ENCODE measurements at places on chromosomes 7 and 10.

- no peak overlapping the region for H3K27ac ChIP-seq
- H3K4me3 ChIP-seq, result no peak overlapping the region
These were observed 551.4 kb downstream of the LRMDA start for GRCh38 chr10:75982611-75983369.

DNA sequence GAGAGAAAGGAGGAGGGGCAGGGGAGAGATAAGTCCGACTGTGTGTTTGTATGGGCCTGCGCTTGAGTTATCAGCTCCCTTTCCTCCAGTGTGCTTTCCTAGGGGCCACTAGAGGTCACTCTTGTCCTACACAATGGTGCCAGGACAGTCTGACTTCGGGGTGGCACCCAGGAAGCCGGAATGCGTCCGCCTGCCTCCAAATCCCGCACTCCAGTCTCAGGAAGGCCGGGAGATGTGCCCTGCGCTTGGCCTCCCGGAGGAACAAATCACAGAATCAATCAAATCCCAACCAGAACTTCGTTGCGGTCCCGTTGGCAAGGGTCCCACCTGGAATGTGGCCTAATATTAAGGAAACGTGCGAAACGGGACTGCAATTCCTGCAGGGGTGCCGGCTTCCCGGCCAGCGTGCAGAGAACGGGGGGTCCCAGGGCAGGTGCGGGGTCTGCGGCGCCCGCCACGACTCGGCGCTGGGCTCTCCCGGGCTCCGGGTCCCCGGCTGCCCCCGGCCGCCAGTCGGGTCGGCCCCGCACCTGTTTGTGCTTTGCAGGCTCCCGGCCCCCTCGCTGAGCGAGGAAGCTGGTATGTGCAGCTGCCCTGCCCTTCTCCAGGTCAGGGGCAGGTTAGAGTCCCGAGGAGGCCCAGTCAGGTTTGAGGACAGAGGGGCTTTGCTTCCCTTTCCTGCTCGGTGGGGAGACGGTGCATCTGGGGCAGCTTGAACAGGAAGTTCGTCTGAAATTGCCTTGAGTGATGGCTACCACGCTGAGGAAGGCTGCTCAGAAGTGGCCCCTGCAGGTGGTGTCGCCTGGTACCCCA lies 21.0 kb upstream of the HPS1 start:
- DNase-seq, result no peak
- H3K27me3 ChIP-seq, result no peaks in the 10 kb centered on the region
- no peaks in the 10 kb centered on the region for H3K36me3 ChIP-seq
- peaks cover 6% of the 10 kb centered on the region for H3K4me1 ChIP-seq
- no peak overlapping the region for H3K27ac ChIP-seq
- peak overlapping the region; percentile 83 for H3K4me3 ChIP-seq

DNA sequence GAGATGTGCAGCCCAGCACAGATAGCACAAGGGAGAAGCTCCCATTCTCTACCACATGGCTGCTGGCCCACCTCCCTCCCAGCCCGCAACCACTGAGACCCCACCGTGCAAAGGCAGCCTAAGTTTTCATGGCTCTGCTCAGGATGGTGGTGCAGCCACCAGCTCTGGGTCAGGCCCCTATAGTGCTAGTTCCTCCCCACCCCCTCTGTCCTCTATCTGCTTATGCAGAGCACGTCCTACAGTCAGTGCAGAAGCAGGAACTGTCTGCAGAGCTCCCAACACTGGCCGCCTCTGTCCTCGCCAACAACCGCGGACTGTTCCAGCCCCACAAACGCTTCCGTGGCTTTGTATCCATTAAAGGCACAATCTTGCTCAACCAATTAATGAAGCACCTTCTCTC lies 278.9 kb downstream of the GRID1 start:
- no peak overlapping the region for H3K4me3 ChIP-seq
- no peaks in the 10 kb centered on the region for H3K36me3 ChIP-seq
- no peaks in the 10 kb centered on the region for H3K4me1 ChIP-seq
- no peak for DNase-seq

GRCh38 chr7:148026713-148027112 lies 563.9 kb upstream of the C7orf33 start:
- H3K4me3 ChIP-seq, result no peak overlapping the region
- DNase-seq, result no peak
- no peaks in the 10 kb centered on the region for H3K27me3 ChIP-seq

DNA sequence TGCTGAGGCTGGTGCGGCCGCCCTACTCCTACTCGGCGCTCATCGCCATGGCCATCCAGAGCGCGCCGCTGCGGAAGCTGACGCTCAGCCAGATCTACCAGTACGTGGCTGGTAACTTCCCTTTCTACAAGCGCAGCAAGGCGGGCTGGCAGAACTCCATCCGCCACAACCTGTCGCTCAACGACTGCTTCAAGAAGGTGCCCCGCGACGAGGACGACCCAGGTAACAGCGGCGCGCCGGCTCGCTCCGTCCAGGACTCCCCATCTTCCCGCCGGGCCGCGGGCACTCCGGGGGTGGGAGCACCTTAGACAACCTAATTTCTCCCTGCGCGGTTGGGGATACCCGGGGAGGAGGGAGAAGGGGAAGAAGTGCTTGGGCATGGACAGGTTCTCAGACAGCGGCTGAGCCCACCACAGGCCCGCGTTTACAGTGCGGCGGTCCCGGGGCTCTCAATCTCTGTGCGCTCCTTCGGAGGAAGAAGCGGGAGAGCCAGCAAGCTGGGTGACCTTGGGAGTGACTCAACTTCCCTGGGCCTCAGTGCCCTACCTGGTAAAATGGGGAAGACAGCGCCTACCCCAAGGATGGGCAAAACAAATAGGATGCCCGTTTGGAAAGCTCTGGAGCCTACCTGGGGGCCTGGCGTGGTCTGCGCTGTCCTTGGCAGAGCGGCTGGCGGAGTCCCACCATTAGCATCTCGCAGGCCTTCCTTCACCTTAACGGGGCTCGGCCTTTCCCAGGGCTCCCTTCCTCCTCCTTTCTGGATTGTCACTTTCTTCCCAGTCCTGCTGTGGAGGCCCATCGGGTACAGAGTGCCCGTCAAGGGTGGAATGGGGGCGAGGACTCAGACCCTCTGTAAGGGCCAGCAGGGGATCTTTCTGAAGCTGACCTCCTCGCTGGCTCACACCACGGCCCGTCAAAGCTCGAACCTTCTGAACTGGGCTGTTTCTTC lies 852 bp downstream of the FOXI2 start:
- H3K36me3 ChIP-seq, result no peaks in the 10 kb centered on the region
- H3K27ac ChIP-seq, result no peak overlapping the region
- no peaks in the 10 kb centered on the region for H3K27me3 ChIP-seq
- H3K4me3 ChIP-seq, result no peak overlapping the region
- no peaks in the 10 kb centered on the region for H3K4me1 ChIP-seq

- H3K27me3 ChIP-seq, result no peaks in the 10 kb centered on the region
- no peaks in the 10 kb centered on the region for H3K36me3 ChIP-seq
- no peak for DNase-seq
- no peak overlapping the region for H3K27ac ChIP-seq
- no peak overlapping the region for H3K4me3 ChIP-seq
- H3K4me1 ChIP-seq, result peaks cover 17% of the 10 kb centered on the region
These were observed 198.1 kb upstream of the KLF14 start for GRCh38 chr7:130932088-130932487.

- H3K4me3 ChIP-seq, result no peak overlapping the region
- H3K4me1 ChIP-seq, result no peaks in the 10 kb centered on the region
- no peak overlapping the region for H3K27ac ChIP-seq
These were observed 222.9 kb downstream of the MTERF1 start for GRCh38 chr7:91657483-91658071.

DNA sequence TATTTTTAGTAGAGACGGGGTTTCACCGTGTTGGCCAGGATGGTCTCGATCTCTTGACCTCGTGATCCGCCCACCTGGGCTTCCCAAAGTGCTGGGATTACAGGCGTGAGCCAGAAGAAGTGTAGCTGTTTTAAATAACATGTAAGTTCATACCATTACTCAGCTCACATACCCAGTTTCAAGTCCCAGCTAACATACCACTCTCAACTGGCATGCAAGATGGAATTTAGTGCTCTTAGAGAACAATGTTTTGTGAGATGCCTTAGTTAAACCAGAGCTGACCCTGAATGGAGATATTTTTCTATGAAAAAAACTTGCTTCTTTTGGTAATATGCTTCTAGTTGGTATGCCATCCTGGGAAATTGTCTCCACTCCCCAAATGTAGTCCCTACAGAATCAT lies 37.3 kb downstream of the HBP1 start:
- no peak overlapping the region for H3K27ac ChIP-seq
- peaks cover 26% of the 10 kb centered on the region for H3K36me3 ChIP-seq
- peaks cover 24% of the 10 kb centered on the region for H3K4me1 ChIP-seq
- H3K4me3 ChIP-seq, result no peak overlapping the region
- no peak for DNase-seq

- H3K36me3 ChIP-seq, result no peaks in the 10 kb centered on the region
- H3K27ac ChIP-seq, result no peak overlapping the region
These were observed 108.5 kb downstream of the FAM107B start for GRCh38 chr10:14665865-14666857.

DNA sequence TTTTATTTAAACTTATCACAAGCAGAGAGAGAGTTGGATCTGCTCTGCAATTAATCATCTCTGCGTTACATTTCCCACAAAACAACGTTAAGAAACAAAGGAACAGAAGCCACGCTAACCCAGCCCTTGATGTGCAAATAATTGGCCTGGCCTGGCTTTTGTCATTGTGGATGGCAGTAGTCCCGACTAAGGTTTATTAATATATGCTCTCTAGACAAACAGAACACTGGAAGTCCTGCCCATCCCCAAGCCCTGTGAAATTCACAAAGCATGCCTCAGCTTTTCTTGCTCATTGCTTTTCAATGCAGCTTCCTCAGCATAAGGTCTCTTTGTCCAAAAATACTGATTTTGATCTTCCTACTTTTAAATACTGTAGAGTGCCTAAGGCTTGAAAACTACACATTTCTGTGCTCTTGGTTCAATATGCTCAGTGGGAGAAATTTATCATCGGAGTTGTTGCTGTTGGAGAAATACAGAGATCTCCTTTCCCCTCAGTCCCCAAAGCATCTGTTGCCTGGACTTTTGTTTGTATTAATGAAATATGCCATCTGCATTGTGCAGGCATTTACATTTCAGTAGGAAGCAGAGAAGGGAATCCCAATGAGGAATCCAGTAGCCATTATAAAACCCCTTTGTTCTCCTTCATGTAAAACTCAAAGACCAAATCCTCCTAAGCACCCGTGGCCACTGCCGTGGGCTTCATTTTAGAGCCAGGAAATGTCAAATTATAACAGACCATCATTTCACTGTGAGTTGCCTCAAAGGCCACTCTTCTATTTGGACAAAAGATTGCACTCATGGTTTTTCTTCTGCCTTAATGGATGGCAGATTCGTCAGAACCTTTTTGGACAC lies 61.1 kb downstream of the SORCS1 start:
- H3K4me3 ChIP-seq, result no peak overlapping the region
- no peak for DNase-seq
- H3K27ac ChIP-seq, result no peak overlapping the region
- no peaks in the 10 kb centered on the region for H3K4me1 ChIP-seq
- H3K36me3 ChIP-seq, result no peaks in the 10 kb centered on the region
- H3K27me3 ChIP-seq, result no peaks in the 10 kb centered on the region

- H3K4me1 ChIP-seq, result no peaks in the 10 kb centered on the region
These were observed 33.0 kb downstream of the PSAP start for GRCh38 chr10:71817831-71818655.

GRCh38 chr7:25031432-25031831 lies 51.5 kb upstream of the OSBPL3 start:
- DNase-seq, result no peak
- H3K27me3 ChIP-seq, result no peaks in the 10 kb centered on the region
- H3K4me1 ChIP-seq, result no peaks in the 10 kb centered on the region
- no peaks in the 10 kb centered on the region for H3K36me3 ChIP-seq
- H3K4me3 ChIP-seq, result no peak overlapping the region
- H3K27ac ChIP-seq, result no peak overlapping the region

- H3K27ac ChIP-seq, result no peak overlapping the region
- H3K4me3 ChIP-seq, result no peak overlapping the region
- no peaks in the 10 kb centered on the region for H3K36me3 ChIP-seq
- DNase-seq, result no peak
- H3K4me1 ChIP-seq, result no peaks in the 10 kb centered on the region
These were observed 8.1 kb downstream of the ADCY1 start for GRCh38 chr7:45582136-45582749.

DNA sequence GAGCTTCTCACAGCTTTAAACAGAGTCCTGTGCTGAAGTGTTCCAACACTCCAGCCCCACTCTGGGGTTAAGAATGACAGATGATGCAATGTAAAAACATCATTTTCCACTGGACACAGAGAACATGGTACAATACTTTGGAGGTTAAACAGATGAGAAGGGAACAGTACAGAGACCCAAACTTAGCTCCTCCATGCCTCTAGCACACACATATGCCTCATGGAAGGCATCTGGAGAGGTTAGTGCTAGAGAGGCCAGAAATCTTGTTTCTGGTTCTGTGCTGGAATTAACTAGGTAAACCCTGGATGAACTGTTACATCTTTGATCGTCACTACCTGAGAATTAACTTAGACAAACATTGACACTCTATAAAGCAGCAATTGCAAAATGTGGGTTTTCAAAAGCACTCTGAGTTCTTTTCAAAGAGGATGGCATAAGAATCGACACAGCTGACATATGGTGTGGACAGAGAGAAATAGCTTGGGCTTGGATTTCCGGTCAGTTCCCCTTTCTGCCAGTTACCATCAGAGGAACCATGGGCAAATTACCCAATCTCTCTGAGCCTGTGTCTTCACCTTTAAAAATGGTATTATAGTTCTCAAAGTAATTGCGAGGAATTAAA lies 81.9 kb downstream of the KCNMA1 start:
- peaks cover 98% of the 10 kb centered on the region for H3K4me1 ChIP-seq
- H3K27ac ChIP-seq, result peak overlapping the region; percentile 74
- no peak for DNase-seq
- H3K4me3 ChIP-seq, result no peak overlapping the region

Data from thoracic aorta (tissue), 2 donors.